ENCODE measurements at places on chromosomes 7 and 10. TPM values are rescaled to one million over a fixed set of nuclear protein-coding genes. Genes with fewer than 3 reads are reported as not detected.

DNA sequence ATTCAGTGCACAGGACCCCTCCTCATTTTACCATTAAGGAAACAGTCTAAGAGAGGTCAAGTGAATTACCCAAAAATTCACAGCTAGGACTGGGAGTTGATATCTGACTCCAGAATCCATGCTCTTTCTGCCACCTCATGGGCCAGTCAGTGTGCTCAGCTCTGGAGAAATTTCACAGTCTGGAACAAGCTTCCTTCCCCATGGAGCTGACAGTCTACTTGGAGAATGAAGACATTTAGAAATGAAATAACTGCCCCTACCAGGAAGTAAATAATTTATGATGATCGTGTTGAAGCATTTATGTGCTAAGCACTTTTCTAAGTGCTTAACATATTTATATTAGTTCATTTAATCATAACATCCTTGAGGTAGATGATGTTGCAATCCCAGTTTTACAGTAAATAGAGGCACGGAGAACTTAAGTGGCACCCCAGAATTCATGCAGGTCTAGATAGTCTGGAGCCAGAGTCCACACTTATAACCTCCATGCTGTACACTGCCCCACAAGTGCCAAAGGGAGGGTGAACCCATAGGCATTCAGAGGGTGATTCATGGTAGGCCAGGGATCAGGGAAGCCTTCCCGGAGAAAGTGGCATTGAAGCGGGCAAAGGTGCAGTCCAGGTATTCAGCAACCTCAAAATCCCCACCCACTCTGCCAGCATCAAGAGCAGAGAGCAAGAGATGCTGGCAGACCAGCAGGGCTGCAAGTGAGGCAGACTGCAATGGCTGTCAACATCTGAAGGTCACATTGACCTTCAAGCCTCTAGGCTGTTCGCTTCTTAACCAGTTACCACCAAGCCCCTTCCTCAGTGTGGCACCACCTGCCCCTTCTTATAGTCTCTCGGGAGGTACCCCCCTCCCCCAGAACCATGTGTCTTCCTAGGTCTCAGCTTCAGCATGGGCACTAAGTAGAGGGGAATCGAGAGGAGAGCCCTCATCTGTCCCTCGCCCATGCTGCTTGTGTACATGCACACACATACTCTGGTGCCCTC, 38.4 kb upstream of the LRRC4 start:
- no peak for DNase-seq

- no peak for DNase-seq
Measured at GRCh38 chr7:50220273-50220672, 84.2 kb upstream of the IKZF1 start.

DNA sequence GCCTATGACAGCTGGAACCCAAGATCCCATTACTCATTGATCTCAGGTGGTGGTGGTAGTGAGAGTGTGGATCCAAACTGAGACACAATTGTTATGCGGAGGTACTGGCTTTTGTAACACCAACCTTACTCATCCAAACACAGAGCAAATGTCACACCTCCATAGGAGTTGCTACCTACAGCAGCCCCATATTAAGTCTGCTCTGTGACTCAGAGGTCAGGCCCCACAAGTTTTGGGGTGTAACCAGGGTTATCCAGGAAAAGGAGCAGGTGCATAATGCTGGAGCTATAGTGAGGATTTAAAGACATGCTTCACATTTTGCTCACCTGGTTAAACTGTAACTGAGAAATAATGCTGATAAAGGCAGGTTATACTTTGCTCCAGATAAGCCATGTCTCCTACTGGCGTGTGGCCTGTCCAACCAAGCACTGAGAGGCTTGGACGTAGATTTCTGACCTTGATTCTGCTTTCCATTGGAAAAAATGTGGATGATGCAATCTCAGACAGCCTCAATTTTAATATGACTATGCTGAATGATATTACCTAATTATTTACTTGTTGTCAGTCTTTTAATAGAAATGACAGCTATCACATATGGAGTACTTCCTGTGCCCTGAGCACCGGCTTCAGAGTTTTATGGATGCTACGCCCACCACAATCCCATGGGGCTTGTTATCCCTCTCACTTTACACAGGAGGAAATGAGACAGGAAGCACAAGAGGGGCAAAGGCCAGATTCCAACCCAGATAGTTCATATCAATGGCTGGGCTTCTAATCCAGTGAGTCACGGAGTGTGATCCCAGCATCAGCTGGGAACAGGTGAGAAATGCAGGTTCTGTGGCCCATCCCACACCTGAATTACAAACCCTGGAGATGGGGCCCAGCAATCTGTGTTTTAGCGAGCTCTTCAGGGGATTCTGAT, 181.3 kb downstream of the CHN2 start:
- no peak for DNase-seq

DNA sequence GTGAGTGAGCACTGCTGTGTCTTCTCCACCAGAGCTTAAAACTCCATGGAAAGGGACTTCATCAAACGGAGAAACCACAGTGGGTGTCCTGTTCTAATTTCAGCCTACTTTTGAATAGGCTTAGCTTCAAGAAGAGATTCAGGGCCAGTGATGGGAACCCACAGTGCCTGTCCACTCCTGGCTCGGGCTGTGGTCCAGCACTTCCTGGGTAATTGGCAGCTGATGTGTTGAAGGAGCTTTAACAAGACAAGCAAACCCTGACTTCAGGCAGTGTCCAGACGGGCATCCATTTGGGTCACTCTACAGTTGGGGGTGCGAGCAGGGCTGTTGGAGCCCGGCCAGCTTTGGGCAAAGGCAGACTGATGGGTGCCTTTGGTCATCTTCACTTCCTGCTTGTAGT, 14.5 kb downstream of the VWC2 start:
- no peak for DNase-seq

DNA sequence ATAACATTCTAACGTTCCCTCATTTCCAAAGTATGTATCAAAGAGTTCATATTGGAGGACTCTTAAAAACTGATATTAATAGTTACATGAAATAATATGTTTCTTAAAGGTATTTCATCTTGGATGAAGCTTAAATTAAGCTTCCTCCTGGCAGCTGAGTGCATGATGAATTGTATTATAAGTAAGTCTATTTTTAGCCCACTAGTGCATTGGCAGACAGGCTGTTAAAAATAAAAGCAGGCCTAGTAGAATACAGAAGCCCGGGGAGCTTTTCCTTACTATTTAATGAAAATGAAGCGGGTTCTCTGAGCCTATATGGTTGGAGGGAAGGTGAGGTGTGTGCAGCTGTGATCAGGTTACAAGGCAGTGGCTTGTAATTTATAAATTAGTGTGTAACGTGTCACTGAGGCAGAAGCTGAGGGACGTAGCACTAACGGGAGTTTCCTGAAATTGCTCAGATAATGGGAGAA, 130.7 kb upstream of the KMT2E start:
- DNase-seq = no peak

DNA sequence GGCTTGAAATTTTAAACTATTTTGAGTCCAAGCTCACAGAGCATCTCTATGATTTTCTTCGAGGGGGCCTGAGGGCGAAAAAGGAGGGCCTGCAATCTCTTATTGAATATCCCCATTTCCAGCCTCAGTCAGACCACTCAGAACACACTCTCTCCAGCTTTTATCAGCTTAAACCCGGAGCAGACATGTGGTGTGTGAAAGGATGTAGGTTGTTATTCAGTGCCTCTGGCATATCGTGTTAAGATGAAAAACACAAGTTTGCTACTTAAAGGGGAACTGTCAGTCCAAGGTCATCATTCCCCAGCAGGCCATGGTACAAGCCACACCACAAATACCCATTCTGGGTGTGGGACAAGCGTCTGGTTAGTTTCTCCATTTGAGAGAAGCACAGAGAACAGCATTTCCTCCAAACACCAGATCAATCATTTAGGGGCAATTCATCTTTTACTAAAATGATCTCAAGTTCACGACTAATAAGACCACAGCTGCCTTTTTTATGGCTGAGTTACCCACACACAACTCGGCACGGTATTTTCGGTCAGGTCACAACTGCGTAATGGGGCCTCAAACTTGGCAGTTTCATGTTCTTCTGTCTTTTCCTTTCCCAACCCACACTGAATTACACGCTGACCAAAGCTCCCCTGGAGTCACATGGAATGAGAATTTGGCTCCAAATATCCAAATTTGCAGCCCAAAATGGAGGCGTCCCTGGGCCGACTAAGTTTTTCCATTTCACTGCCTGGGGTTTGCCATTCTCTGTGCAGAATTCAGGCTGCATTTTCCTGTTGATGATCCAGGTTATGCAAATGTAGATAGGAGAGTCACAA, 188.4 kb downstream of the SEM1 start:
- no peak for DNase-seq

- DNase-seq = no peak
Measured at GRCh38 chr7:135774284-135774683, 25.7 kb upstream of the FAM180A start.

GRCh38 chr7:149385195-149385950, 75.5 kb downstream of the ZNF777 start:
- no peak for DNase-seq

- no peak for DNase-seq
Measured at GRCh38 chr7:55463686-55464262, 98.6 kb downstream of the LANCL2 start.

GRCh38 chr7:121752706-121753105, 120.3 kb upstream of the PTPRZ1 start:
- no peak for DNase-seq

DNA sequence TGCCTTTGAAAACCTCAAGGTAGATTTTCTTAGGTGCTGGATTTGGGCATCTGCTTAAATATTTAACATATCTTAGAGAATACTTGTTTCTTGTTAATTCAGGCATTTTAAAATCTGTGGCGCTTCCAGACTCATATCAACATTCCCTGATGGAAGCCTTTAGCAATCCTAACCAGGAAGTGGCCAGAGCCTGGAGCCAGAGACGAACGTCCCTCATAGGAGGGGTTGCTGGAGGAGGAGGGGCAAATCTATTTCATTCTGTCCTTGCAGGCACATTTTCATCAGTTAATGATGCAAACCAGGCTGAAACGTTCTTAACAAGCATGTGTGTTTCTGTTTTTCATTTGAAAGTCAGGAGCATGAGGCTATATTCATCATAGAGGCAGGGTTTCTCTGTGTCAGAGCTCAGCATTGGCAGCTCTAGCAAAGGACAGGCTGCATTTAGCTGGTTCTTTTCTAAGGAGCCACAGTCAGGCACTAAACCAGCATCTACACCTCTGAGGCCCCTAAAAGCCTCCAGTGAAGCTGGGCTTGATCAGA, 17.8 kb upstream of the IFIT2 start:
- DNase-seq = peak; percentile 31

DNA sequence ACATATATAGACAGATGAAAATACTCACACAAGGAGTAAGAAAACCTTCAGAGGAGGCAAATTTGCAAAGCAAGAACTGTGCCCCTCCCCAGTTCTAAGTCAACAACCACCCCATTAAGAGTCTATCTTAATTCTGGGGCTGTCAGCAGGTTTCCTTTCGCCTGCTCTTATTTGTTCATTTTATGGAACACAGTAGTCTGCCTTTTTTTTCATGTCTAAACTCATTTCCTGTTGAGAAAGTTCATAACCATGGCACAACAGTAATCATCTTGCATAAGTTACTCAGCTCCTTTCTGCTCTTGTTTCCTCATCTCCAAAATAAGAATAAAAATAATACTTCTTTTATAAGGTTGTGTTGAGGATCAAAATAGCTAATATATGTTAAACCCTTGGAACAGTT, 25.8 kb upstream of the AMPH start:
- DNase-seq = no peak

- DNase-seq = no peak
Measured at GRCh38 chr7:4003503-4003902, 678.6 kb upstream of the FOXK1 start.

DNA sequence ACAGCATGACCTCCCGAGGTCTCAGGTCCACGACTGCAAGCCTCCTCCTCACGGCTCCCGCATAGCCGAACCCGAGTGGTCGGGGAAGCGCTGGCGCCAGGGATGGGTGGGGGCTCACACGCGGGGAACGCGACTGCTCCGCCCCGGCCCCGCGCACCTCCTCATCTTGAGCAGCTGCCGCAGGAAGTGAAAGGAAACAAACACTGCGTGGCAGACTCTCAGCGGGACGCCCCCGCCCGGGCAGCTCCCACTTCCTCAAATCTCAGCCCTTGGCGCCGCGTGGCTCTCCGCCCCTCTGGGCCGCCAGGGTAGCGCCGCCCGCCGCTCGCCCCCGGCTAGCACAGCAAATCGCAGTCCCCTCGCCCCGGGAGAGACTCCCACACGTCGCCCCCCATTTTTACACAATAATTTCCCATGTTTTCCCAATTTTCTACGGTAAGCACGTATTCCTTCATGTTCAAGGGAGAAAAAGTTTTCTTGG, at the start of gene TMEM243:
Gene TMEM243 (minus strand): TSS at position 188 of the 481 bp plus-strand sequence. CDS start 229 bp downstream, outside the sequence.
- DNase-seq = peak; percentile 39

- no peak for DNase-seq
Measured at GRCh38 chr7:115352375-115352774, 430.5 kb downstream of the MDFIC start.

TMEM139 gene
- total RNA-seq = 11.5 TPM

CHRM2 gene
- not detected for total RNA-seq

SPAM1 gene
- total RNA-seq = not detected
